ENCODE measurements at places on chromosomes 1 and 21. TPM values are rescaled to one million over a fixed set of nuclear protein-coding genes. Genes with fewer than 3 reads are reported as not detected.

GRCh38 chr1:46070164-46070814 lies 62.1 kb downstream of the PIK3R3 start:
- H3K27me3 ChIP-seq: no peaks in the 10 kb centered on the region
- no peaks in the 10 kb centered on the region for H3K36me3 ChIP-seq
- DNase-seq: no peak
- no peaks in the 10 kb centered on the region for H3K4me1 ChIP-seq

- H3K4me1 ChIP-seq: no peaks in the 10 kb centered on the region
- DNase-seq: no peak
- H3K27ac ChIP-seq: no peak overlapping the region
These were observed 118.7 kb downstream of the NFIA start for GRCh38 chr1:61201035-61201434.

DNA sequence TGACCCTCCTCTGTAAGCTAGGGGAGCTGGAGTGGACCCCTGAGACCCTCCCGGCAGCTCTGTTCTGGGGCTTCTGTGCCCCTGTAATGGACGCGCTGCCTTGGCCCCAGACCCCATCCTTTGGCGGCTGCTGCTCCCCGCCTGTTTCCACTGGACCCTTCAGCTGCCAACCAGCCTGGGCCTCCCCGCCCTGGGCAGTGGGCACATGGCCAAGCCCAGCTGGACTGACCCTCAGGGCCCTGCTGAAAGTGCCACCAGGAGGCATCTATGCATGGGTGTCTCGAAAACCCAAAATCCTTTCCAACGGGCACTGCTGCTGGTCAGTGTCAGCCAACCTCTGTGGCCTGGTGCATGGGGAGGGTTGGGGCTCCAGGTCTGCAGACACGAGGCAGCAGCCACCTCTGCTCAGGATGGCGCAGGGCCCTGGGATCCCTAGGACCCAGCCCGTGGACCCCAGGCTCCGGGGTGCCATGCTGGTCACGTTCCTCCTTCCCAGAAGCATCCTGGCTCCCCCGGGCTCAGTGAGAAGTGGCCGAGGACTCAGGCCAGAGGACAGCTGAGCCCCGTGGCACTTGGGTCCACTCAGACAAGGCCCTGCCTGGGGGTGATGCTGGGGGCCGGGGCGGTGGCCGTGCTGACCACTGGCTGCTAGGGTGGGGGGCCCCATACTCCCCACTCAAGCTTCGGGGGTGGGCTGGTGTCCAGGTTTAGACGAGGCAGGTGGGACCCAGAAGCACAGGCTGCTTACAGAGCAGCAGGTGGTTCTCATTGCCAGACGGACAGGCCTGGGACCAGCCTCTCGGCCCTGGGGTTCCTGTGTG lies 46.9 kb downstream of the SLX9 start:
- H3K4me1 ChIP-seq: peaks cover 14% of the 10 kb centered on the region
- no peak overlapping the region for H3K4me3 ChIP-seq
- no peak overlapping the region for H3K27ac ChIP-seq
- H3K36me3 ChIP-seq: no peaks in the 10 kb centered on the region
- DNase-seq: no peak

- no peaks in the 10 kb centered on the region for H3K36me3 ChIP-seq
- no peak overlapping the region for H3K4me3 ChIP-seq
- H3K4me1 ChIP-seq: peaks cover 13% of the 10 kb centered on the region
These were observed 5.6 kb downstream of the SH3BGRL3 start for GRCh38 chr1:26285366-26286063.

DNA sequence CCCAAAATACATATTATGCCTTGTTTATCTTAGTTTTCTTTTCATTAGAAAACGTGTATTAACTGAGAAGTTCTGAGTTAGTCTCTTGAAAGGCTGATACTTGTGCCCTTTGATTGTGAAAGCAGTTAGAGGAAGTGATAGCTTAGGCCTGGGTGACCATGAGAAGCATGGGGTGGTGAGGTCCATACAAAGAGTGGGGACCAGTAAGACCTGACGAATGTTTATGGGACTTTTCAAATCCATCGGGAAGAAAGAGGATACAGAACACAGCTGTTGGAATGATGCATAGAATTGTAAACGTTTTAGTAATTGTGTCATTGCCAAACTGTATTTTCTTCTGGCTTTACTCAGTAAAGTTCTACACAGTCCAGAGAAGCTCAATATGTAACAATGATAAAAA lies 259.8 kb downstream of the LMO4 start:
- no peaks in the 10 kb centered on the region for H3K36me3 ChIP-seq
- H3K4me3 ChIP-seq: no peak overlapping the region
- H3K27ac ChIP-seq: no peak overlapping the region
- H3K4me1 ChIP-seq: 0 out of 2 replicates have a peak, but pooled peaks cover 5% of the 10 kb centered on the region

GRCh38 chr1:183778045-183778444 lies 26.9 kb upstream of the RGL1 start:
- no peaks in the 10 kb centered on the region for H3K36me3 ChIP-seq
- no peak overlapping the region for H3K27ac ChIP-seq
- H3K4me3 ChIP-seq: no peak overlapping the region
- no peak for DNase-seq
- H3K4me1 ChIP-seq: no peaks in the 10 kb centered on the region

GRCh38 chr1:99573431-99574217 lies 72.3 kb upstream of the PALMD start:
- H3K27me3 ChIP-seq: no peaks in the 10 kb centered on the region
- no peaks in the 10 kb centered on the region for H3K36me3 ChIP-seq
- H3K4me1 ChIP-seq: no peaks in the 10 kb centered on the region
- H3K4me3 ChIP-seq: no peak overlapping the region
- H3K27ac ChIP-seq: no peak overlapping the region

Gene SLC35F3
- not detected for total RNA-seq

Gene KRTAP11-1
- not detected for total RNA-seq

Measured in Caco-2 (cell line).